ENCODE measurements at places on chromosomes 16 and 17.

- DNase-seq, result no peak
Observed at GRCh38 chr17:37662353-37662752, 19.1 kb upstream of the DDX52 start.

GRCh38 chr16:6949240-6949639, 383.4 kb upstream of the RBFOX1 start:
- DNase-seq, result no peak

DNA sequence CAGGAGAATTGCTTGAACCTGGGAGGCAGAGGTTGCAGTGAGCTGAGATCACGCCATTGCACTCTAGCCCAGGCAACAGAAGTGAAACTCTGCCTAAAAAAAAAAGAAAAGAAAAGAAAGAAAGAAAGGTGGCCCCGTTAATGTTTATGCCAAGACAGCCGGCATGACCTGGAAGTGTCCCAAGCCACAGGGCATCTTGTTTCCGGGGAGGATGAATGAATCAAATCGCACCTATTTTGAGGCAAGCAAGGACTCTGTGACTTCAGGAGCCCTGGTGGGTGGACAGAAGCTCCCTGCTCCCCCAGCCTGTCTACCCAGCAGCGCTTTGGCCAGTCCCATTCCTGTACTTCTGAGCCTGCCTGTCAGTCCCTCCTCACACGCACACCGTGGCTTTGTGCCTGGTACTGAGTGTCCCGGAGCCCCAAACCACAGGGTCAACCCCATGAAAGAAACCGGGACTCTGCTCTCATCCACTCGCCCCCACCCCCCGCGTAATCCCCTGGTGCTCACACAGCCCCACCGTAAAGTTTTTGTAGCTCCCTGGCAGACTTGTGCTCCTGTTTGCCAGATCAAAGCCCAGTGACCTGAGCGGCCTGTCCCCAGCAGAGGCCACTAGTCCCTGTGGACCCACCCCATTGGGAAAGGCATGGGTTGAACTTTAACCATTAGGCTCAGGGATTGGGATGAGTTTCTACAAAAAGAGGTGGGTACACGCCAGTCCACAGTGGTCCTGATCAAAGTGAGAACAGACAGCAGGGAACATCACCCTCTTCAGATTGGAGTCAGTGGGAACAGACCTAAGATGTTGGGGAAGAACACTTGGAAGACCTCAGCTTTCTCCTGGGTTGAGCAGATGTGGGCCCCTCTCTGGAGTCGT, 19.3 kb downstream of the CD2BP2 start:
- DNase-seq, result no peak

DNA sequence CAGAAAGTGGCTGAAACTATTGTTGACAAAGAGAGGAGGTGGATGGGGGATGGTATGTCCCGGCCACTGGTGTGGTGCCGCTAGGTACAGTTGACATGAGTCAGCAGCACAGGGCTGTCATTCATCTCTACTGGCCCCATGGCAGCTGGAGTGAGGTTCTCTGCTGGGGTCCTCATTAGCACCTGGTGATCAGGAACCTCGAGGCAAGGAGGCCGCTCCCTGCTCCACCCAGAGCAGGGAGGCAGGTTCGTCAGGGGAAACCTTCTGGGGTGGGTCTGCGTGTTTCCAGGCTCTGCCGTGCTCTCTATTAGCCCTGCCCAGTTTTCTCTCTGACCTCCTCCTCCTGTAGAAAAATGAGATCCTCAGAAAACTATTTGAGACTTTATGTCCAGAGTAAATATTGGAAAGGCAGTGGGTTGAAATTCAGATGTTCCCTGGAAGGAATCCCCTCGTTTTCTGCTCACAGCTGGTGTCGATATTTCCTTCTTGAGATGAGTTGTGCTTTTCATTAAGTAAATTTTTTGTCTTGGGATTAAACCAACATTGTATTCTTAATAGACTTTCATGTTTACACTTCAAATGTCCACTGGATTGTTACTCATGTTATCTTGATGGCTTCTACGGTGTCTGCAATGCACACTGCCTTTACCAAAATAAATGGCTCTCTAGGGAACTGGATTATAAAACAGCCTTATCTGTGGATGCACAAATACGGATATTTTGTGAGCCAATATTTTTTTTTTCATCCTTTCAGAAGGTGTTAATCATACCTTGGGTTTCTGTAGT, 7.1 kb downstream of the NTN1 start:
- no peak for DNase-seq

- no peak for DNase-seq
Observed at GRCh38 chr17:9294661-9295210, 273.4 kb downstream of the NTN1 start.

DNA sequence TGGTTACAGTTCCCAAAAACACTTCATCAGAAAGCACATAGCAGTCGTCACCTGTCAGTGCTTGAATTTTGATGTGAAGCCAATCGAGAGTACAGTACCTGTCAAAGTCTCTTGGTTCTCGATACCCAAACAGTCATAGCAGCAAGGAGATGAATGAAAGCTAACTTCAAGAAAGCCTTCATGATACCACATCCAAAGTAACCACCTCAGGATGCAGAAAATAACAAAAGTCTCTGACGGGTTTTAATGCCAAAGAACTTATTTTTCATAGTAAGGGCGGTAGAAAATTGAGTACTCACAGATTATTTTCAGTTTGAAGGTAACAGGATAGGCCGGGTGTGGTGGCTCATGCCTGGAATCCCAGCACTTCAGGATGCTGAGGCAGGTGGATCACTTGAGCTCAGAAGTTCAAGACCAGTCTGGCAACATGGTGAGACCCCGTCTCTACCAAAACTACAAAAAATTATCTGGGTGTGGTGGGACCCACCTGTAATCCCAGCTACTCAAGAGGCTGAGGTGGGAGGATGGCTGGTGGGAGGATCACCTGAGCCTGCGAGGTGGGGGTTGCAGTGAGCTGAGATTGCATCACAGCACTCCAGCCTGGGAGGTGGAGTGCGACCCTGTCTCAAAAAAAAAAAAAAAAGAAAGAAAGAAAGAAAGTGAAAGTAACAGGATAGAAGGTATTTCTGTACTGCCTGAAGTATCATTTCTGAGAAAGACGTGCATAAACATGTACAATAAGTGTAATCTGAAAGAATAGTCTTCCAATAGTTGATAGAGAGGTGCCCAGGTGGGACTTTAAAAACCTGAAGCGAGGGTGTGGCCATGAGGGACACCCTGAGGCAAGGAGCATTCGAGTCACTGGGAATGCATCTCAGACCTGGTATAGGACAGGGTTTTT, 15.4 kb downstream of the MFSD11 start:
- DNase-seq, result no peak

DNA sequence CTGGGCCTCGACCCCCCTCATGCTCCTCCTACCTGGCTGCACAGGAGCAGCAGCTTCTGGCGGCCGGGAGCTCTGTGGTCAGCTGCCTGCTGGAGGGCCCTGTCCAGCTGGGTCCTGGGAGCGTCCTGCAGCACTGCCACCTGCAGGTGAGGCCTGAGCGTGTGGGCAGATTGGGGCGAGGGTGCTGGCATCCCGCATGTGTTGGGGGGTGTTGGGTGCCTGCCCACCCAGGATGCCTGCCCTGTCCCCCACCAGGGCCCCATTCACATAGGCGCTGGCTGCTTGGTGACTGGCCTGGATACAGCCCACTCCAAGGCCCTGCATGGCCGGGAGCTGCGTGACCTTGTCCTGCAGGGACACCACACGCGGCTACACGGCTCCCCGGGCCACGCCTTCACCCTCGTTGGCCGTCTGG, 16.5 kb downstream of the FCSK start:
- DNase-seq, result no peak

DNA sequence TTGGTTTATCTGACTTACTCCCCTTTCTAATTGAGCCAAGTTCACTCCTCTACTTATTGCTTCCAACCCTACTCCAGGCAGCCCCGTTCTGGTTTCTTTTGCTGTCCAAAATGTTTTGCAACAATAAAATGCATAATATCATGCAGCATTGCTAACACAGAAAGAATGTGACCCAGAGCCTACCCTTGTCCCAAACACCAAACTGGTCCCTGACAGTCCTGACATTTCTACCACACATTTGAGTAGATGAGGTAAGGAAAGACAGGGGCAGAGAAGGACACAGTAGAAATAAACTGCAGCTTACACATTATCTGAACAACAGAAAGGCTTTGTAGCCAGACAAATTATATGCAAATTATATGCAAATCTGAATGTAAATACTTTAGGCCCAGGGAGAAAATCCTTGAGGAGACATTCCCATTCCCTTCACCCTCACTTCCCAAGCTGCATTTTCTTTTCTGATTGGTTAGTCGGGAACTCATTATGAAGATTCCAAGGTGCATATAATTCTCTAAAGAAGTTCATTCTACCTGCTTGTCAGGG, 31.6 kb downstream of the SOX9 start:
- DNase-seq, result no peak

GRCh38 chr17:27379888-27380533, 76.2 kb upstream of the KSR1 start:
- no peak for DNase-seq

- no peak for DNase-seq
Observed at GRCh38 chr16:66970775-66971720, 10.0 kb downstream of the CES3 start.

GRCh38 chr16:67942200-67942509, 1.8 kb downstream of the LCAT start:
- DNase-seq, result no peak

DNA sequence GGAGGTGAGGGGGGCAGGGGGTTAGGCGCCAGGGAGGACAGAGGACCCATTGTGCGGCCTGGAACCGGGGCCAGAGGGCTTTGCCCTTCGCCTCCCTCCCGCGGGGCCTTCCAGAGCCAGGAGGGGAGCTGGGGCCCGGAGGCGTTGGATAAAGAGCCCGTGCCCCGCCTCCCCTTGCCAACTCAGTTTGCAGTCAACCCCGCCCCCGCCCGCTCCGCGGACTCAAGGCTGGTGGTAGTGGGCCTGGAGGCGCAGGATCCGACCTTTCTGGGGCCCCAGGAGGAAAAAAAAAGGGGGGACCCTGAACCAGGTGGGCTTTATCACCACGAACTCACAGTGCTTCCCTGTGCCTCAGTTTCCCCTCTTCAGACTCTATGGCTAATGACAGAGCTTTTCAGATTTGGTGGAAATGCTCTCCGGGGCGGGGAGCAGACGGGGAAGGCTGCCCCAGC, 2.0 kb upstream of the SPHK1 start:
- DNase-seq, result no peak

DNA sequence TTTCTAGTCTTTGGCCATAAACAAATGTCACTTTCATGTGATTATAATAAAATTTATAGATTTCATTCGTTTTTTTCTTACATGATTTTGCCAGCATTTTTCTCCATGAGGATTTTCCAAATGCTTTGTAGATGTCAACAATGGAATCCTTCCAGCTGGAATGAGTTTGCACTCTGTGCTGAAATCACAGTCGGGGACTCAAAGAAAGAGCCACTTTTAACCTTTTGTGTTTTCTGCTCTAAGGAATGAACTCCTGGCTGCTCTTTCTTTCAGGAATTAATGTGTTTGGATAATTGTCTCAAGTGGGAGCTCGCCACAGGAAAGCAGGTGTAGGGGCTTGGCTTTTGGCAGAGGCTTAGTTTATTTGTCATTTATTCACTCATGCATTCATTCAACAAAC, 372.3 kb upstream of the SALL1 start:
- no peak for DNase-seq

DNA sequence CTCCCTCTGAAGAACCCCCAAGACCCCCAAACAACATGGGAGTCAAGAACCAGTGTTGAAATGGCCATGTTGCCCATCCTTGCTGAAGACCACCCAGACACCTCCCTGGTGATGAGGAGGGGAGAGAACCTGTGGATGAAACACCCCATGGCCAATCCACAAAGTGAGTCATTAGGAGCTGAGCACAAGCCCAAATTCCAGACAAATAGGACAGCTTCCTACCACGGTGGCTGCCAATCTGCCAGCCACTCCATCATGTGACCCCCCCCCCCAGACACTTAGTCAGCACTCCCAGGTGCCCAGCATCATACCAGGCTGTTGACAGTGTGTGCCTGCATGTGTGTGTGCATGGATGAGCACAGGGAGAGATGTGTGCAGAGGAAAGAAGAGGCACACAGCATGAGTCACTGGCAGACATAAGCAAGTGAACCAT, 26.4 kb upstream of the RPL38 start:
- DNase-seq, result no peak

- no peak for DNase-seq
Observed at GRCh38 chr16:89257757-89258465, 40.4 kb downstream of the ZNF778 start.

DNA sequence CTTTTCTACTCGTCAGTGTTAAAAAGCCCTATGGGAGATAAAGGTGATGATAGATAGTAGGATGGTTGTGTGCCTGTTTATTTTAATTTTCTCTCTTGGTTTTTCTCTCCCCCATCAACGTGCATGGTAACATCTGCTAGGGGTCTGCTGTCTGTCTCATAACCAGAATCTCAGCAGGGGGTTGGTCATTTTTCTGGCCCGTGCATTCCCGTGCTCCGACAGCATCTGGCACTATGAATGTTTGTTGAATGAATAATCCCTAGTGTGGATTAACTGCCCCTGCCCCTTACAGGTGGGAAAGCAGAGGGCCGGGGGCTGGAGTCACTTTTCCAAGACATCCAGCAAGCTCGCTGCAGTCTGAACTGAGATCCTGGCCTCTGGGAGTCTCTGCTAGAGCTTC, 6.3 kb downstream of the CA5A start:
- DNase-seq, result no peak

GRCh38 chr16:47113130-47113529, 30.6 kb downstream of the NETO2 start:
- DNase-seq, result no peak

All from esophagus squamous epithelium (tissue), 5 donors.